ENCODE measurements at places on chromosomes 4 and X.

GRCh38 chr4:110207233-110207632 lies 8.8 kb upstream of the ELOVL6 start:
- no peak for DNase-seq

DNA sequence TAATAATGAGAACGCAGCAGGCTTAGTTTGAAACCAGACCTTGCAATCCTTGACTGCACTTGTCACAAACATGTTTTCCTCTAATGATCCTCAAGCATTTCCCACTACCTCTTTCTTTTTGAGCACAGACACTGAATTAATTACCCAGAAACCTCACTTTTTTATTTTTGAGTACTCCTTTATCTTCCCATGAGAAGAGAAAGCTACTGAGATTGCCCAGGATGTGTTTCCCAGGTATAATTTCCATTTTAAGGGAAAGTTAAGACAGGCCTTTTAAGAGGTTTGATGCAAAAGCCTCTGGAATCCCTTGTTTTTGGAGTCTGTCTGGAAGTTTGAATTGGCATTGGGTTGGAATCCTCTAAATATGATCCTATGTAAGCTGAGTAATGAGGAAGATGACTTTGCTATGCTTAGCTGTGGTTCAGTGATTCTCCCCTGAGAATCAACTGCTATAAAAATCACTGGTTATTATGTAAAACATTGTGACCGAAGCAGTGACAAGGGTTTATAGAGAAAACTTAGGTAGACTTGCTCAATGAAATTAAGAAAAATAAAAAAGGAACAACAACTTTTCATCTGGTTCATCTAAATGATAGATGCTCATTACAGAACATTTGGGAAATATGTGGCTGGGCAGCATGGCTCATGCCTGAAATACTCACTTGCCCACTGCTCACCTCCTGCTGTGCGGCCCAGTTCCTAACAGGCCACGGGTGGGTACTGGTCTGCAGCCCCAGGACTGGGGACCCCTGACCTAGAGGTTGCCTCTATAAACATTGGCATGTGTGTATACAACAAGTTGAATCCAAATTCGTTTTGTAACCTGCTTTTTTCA lies 10.8 kb upstream of the RHOH start:
- no peak for DNase-seq

GRCh38 chrX:151676196-151676595 lies 19.1 kb upstream of the PRRG3 start:
- no peak for DNase-seq

DNA sequence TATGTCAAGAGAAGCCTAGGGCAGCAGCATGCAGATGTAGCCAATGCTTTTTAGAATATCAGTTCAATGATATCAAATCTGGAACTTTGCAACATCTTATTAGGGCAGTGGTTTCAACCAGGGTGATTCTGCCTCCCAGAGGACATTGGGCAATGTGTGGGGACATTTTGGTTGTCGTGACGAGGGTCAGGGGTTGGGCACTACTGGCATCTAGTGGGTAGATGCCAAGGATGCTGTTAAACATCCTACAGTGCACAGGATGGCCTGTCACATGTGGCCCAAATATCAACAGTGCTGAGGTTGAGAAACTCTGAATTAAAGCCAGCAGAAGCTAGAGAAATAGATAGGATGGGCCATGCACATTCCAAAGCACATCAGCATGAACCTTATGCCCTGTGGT lies 152.3 kb downstream of the AMELX start:
- no peak for DNase-seq

GRCh38 chrX:95441836-95442235 lies 1242.8 kb upstream of the DIAPH2 start:
- no peak for DNase-seq

DNA sequence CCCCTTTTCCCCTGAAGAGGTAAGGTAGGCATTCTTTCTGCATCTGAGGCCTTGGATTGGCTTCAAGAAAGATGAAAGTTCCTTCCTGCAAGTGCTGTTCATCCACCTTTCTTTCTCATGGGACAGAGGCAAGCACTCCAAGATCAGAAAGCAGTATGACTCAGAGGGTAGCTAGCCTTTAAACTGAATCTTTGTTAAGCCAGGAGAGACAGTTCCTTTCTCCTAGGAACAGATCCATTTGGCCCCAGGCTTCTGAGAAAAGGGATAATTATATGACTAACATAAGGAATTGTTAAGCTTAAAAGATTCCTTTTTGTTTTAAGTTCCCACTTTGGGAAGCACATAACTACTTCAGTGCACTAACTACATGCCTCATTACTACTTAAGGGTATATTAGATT lies 192.0 kb downstream of the PPP3CA start:
- no peak for DNase-seq

- peak; percentile 39 for DNase-seq
Observed at GRCh38 chrX:73262991-73263390, 48.3 kb upstream of the NAP1L2 start.

- peak; percentile 78 for DNase-seq
Observed at GRCh38 chr4:77052352-77052751, 23.4 kb downstream of the CCNI start.

GRCh38 chr4:100118181-100118580 lies 72.1 kb downstream of the DDIT4L start:
- DNase-seq: no peak

- DNase-seq: no peak
Observed at GRCh38 chrX:35017284-35017683, 74.7 kb downstream of the FAM47B start.

DNA sequence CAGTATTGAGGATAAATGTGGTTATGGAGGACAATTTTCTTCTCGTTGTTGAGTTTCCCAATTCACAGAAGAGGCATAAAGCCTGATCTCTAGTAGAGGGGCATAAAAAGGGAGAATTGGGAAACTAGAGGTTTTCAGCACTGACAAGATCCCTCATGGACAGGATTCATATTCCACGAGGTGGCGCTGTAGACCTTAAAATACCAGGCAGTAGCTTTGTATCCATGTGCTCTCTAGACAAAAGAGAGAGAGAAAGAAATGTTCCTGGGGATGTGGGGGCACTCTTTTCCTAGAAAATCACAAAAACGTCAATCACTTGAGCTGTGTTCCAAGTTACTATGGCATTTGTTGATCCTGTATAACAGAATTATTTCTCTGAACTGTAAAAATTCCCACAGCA lies 128.3 kb downstream of the MAGEE1 start:
- DNase-seq: peak; percentile 74

DNA sequence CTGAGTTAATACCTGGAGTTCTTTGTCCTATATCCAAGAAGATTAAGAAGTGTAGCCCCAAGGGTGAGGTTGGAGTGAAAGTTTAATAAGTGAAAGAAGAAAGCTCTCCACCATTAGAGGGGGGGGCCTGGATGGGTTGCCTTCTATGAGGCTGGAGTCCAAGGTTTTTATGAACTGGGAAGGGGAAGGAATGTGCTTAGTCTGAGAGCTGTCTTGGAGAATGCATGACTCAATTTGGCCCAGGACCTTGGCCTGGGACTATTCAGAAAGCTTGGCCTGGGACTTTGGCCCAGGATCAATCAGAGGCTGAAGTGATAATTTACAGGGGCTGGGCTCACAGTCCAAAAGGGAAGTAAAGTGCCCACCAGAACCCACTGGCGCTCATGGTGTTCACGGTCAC lies 1049.0 kb upstream of the GRIA3 start:
- DNase-seq: no peak

DNA sequence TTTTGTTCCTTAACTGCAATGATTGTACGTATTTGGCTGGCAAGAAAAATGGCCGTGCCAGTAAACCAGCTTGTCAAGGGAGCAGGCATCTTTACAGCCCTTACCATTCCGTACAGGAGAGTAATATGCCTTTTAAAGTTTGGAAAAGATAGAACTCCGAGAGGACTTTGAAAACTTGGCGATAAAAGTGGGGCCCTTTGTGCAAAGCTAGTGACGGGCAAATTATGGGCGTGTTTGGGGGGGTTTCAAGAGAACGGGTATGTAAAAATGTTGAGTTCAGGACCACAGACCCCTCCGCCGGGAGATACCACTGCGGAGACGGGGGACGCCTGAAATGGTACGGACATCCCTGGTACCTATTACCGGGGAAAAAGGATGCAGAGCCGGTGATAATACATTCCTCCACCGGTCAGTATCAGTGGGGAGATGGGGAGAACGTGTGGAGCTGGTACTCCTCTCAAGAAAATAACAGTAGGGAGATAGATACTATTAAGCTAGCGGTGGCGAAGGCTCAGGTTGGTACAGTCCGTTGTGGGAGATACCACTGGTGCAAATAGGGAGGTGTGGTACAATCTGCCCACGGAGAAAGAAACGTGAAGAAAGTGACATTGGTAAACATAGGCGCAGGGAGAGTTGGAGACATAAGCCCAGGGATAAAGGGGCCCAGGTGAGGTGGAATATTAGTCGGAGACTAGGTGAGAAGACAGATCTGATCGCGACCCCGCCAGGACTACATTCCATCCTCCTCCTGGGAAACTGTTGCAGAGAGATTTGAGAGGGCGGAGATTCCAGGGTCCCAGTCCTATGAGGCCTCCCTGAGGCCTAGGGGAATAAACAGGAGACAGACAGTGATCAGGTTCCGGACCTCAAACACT lies 14.5 kb downstream of the SPACA5 start:
- peak; percentile 92 for DNase-seq

GRCh38 chrX:73940893-73941470 lies 363.0 kb upstream of the ZCCHC13 start:
- peak; percentile 6 for DNase-seq

DNA sequence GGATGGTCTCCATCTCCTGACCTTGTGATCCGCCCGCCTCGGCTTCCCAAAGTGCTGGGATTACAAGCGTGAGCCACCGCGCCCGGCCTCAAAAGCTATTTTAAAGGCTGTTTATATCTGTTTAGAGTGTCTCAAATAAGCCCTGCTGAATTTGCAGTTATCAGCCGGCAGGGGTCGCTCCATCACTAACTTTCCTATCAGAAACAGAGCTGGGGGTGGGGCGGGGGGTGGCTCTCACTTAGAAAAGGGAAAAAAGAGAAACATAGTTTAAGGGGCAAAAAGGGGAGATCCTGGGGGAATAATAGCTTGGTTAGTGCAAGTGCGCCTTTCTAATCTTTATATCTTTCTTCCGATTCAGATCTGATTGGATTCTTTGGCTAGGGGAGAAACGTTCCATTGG lies 450.7 kb downstream of the UBE2NL start:
- peak; percentile 65 for DNase-seq

DNA sequence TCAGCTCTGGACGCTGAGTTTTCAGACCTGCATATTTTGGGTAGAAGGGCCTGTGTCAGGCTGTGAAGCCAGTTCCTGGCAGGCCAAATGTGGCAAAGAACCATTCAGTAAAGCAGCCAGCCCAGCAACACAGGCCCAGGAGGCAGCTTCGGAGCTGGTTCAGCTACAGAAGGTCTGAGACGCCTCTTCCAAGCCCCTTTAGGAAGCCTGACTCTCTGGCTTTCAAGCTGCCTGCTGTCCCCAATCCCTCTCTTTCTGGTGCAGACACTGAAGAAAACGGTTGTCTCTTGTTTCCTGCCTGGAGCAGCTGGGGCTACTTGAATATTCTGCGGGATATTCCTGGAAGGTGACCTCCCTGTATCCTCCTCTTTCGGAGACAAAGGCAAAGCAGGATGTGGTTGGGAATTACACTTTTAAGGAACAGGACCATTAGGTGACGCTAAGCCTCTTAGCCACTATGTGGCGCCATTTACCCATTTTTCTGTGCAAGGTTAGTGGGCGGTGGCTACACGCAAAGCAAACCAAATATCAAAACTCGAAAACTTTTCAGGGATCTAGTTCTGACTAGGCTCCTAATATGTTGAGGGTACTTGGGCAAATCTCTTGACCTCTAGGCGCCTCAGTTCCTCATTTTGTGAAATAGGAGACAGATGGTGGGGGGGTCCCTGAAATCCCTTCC lies 47.2 kb upstream of the LAS1L start:
- peak; percentile 68 for DNase-seq

GRCh38 chrX:149487292-149487691 lies 17.8 kb downstream of the IDS start:
- peak; percentile 39 for DNase-seq

DNA sequence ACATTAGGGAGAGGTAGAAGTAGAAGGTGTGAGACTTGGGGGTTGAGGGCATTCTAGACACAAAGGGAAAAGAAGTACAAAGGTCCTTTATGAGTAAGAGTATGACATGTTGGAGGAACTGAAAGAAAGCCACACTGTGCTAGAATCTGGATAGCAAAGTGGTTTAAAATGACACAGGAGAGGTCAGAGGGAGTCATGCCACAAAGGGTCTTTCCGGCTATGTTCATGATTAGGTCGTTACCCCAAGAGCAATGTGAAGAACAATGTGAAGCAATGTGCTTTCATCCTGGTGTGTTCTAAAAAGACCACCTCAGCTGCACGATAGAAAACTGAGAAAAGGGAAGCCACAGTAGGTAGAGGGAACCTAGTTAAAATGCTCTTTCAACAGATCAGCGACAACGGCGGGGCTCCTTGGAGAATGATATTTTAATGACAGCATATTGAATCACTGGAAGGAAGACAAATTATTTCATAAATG lies 29.2 kb downstream of the SMIM14 start:
- no peak for DNase-seq

- no peak for DNase-seq
Observed at GRCh38 chr4:152564336-152564735, 28.4 kb upstream of the FBXW7 start.

DNA sequence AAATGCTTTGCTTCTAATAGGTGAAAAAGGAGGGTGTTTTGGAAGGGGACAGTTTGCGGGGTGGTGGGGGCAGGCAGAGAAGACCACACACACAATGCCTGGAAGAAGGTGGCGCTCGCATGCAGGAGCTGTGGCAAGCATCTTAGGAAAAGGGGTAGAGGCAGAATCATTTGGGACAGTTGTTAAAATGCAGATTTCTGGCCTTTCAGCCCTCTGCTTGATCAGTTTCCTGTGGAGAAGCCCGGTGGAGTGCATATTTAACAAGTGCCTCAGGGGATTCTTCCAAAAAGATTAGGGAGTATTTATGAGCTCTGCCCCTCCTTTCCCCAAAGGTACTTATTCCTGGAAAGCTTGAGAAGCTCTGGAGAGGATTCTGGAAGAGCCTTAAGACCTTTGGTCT lies 4.8 kb downstream of the NOCT start:
- no peak for DNase-seq

DNA sequence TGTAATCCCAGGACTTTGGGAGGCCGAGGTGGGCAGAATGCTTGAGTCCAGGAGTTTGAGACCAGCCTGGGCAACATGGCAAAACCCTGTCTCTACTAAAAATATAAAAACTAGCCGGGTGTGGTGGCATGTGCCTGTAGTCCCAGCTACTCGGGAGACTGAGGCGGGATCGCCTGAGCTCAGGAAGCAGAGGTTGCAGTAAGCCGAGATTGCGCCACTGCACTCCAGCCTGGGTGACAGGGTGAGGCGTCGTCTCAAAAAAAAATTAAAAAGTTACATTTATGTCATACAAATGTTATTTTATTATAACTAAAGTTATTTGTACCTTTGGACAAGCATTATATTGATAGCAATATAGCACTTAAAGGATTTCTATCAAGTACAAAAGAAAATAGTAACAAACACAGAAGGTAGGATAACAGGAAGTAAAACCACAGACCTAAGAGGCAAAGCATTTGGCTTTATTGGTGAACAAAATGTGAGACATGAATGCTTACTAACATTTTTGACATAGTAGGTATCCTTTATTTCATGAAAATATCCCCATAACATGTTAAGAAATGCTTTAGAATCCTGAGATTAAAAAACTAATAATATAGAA lies 51.5 kb downstream of the TMEM165 start:
- no peak for DNase-seq

GRCh38 chr4:184479516-184479950 lies 5.2 kb upstream of the IRF2 start:
- DNase-seq: no peak
